ENCODE measurements at places on chromosomes 6 and 20.
A peak's percentile ranks its signal among the peaks of the same experiment; 100 is the strongest.

- no peak for DNase-seq
Observed at GRCh38 chr6:19719691-19720128, 117.5 kb upstream of the ID4 start.

- DNase-seq = no peak
Observed at GRCh38 chr20:61638802-61639585, 386.9 kb downstream of the CDH4 start.

- peak; percentile 6 for DNase-seq
Observed at GRCh38 chr6:111068109-111068865, 19.0 kb upstream of the SLC16A10 start.

GRCh38 chr6:138577151-138577915 lies 78.0 kb upstream of the NHSL1 start:
- peak; percentile 66 for DNase-seq

- DNase-seq = peak; percentile 17
Observed at GRCh38 chr20:19185083-19185482, 27.4 kb upstream of the SLC24A3 start.

Data from DMS53 (cell line).